ENCODE measurements at places on chromosomes 3 and 15.

DNA sequence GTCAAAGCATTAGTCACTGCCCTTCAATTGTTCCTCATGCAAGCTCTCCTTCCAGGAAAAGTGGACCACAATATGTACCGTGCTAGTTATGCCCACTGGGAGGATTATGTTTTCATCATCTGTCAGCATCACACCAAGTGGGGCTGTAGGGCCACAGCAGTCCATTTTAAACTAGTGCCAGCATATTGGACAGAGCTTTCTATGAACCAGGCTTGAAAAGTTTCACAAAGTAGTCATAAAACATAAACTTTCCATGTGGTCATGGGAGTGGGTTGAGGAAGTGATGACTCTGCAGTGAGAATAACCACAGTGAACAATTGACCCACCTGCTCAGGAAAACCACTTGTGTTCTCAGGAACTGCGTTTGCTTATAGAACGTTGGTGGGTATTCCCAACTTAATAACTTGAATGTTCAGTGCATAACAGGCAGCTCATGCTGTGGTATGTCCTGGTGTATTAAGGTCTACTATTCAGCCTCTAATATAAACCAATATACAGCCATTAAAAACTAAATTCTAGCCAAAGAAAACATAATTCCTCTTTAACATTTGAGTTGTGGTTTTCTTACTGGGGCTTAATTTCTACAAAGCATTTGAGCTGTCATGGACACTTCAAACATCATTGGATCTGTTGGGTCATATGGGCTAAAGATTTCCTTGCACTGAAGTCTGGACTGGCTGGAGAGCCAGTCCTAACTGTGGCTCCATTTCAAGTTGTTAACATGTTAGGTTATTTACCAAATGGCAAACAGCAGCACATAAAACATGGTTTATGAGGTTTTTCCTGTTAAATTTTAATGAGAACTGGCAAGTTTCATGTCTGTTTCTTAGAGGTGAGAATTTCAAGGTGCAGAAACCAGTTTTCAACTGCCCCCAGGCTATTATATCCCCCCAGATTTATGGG lies 274.1 kb downstream of the OTOL1 start:
- peak; percentile 52 for DNase-seq

DNA sequence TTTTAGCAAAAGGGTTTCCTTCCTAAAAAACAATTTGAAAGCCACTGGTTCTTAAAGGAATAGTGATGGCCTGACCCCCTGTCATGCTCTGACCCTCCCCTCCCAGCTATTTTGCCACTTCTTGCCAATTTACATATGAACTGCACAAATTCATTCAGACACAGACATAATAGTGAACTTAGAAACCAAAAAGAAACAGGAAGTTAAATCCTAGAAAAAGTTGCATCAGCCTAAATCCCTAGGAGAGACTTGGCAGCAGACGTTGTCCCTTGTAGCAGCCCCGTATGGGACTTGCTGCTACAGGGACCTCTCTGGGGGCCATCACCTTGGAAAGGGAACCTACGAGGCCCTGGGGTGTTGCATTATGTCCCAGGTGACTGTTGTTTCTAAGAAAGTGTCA lies 14.3 kb upstream of the PDE8A start:
- no peak for DNase-seq

- DNase-seq, result no peak
Observed at GRCh38 chr15:65777053-65777452, 15.0 kb downstream of the DENND4A start.

- DNase-seq, result no peak
Observed at GRCh38 chr15:64583519-64583918, 123.1 kb downstream of the ZNF609 start.

DNA sequence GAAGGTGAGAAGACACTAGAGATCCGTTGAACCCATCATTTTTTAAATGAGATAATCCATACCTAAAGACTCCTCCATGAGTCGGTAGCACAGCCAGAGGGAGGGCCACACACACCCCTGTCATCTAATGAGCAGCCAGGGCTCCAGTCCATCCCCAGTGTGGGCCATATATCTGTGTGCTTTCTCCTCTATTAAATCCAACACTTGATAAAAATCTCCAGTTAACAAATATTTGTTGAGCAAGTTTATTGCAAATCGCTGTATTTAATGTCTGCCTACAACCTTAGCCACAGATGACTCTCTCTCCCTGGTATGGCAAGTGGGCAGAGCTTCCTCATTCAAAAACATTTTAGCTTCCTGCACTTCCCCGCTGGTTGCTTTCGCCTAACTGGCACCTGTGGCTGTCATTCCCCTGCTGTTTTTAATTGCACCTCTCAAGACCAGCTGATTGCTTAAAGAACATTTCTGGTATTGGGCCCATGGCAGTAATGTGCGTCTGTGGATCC lies 82.8 kb downstream of the SMAD3 start:
- DNase-seq, result no peak

DNA sequence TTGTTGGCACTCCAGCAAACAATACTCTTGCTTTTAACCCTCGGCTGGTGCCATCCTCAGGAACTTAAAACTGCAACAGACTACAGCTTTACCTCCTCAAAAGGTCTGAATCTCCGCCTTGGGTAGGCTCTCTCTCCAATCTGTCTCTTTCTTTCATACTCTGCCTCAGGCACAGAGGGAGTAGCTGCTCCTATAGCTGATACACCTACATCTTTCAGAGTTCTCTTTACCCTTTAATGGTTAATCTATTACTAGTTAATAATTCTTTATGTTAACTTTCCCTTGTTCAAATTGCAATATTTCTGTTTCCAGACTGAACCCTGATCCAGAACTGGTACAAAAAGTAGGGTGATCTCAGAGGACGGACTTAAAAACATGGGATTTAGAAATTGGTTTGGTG lies 66.2 kb downstream of the MAP4 start:
- no peak for DNase-seq

DNA sequence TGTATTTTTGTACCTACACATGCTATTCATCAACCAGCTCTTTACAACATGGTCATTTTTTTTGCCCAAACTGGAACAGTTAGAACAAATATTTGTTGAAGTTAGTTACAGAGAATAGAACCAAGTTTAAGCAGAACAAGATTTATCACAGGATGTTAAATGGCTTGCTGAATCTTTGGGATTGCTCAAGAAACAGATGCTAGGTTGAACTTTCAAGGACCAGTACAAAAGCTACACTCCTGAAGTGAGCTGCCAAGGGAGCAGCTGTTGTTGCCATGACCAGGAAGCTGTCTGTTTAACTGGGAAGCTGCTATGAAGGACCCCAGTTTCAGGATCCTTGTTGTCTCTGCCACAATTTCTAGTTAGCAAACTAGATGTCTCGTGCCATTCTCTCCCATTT lies 53.7 kb downstream of the ZIC1 start:
- DNase-seq, result no peak

DNA sequence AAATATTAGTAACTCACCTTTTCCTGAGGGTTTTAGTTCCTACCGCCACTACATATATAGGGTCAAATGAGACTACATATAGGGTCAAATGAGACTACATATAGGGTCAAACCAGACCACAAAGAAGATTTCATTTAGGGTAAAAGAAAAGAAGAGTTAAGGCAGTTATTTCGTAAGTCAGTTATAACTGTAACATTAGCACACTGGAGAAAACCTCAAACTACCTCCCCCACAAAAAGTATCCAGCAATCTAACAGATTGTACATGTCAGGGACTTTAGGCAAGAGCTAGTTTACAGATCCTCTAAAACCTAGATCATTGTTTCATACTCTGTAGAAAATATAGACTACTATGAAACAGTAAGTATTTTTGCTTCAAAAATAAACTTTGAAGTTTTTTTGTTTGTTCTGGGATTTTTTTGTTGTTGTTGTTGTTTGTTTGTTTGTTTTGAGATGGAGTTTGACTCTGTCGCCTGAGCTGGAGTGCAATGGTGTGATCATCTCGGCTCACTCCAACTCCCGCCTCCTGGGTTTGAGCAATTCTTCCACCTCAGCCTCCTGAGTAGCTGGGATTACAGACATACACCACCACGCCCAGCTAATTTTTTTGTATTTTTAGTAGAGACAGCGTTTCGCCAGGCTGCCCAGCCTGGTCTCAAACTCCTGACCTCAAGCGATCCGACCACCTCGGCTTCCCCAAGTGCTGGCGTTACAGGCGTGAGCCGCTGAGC lies 92.4 kb upstream of the CGNL1 start:
- DNase-seq, result no peak

- DNase-seq, result no peak
Observed at GRCh38 chr15:86375733-86376280, 296.1 kb downstream of the AGBL1 start.

- no peak for DNase-seq
Observed at GRCh38 chr3:13839726-13840340, 40.0 kb downstream of the WNT7A start.

DNA sequence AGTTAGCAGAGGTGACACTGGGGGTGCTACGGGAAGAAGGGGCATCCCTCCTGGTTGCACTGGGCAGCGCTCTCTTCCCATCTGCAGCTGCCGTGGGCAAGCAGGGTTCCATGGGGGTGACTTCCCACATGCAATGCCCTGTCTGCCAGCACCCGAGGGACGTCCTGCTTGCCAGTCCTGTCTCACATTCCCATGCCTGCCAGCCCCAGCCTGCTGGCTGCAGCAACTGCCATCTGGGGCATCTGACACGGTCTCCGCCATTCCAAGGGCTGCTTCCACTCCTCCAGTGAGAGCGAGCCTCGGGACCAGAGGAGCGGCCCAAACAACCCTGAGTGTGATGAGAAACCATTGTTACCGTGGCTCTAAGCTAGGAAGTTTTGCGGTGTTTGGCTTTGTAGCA lies 45.4 kb upstream of the RPL32 start:
- no peak for DNase-seq

Data from DMS153 (cell line).